NCI-H2029 (cell line): ENCODE measurements at places on chromosomes 1 and 21.

DNA sequence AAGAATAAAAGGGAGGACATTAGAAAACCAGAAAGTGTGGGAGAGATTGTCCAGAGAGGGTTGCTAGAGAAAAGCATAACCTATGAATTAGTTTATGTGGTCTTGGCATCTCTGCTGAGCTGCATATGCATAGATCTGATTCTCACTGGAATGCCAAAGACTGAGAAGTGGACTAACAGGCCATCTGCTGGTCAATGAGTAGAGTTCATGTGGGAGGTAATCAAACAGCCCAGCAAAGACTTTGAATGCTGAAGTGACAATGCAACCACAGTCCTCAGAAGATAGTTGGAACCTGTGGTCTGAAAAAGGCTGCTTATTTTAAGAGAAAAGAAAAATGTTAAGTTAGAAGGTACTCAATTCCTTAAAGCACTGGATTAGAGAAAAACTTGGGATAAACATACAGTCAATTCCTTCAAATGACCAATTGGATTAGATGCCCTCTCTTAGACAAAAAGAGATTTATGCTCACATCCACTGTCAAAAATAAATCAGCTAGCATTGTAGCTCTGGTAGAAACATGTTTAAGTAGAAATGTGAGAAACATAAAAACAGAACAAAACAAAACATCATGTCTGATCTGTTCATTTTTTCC, 382.8 kb downstream of the AMY1C start:
- DNase-seq: peak; percentile 21

GRCh38 chr1:218982482-218982881, 191.2 kb upstream of the LYPLAL1 start:
- DNase-seq: no peak

DNA sequence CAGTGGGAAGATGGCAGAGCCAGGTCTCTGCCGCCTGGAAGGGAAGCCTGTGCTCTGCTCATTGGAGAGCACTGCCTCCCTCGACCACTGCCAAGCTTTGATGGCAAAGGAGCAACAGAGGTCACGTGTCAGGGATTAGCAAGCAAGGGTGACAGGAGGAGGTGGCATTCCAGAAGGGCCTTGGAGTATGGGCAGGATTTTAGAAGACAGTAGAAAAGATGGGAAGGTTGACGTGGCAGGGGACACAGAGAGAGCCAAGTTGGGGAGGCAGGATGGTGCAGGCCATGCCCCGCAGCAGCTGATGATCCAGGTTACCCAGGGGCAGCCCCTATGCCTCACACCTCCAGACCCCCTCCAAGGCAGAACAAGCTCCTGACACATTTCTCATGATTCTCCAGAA, 21.9 kb upstream of the LBR start:
- DNase-seq: no peak

GRCh38 chr1:115077286-115077983, 11.9 kb downstream of the TSPAN2 start:
- no peak for DNase-seq

GRCh38 chr1:101044259-101044658, 18.7 kb upstream of the DPH5 start:
- no peak for DNase-seq

GRCh38 chr1:16012590-16013219, 5.1 kb downstream of the HSPB7 start:
- DNase-seq: peak; percentile 72

DNA sequence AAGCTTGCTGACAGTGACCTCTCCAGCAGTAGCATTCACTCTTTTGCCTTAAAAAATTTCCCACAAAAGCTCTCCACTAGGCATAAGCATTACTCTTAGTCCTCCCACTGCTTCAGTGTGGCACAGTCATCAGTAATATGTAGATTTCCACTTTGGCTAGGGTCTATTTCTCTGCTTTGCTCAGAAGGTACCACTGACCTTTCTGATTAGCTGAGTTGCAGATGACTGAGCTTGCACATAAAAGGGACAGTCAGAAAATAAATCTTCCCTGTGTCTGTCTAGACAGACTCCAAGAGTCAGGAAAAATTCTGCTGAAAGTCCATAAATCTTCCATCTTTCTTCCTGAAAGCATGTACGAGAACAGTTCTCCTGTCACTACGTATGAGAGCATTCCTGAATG, 56.6 kb upstream of the APP start:
- no peak for DNase-seq

DNA sequence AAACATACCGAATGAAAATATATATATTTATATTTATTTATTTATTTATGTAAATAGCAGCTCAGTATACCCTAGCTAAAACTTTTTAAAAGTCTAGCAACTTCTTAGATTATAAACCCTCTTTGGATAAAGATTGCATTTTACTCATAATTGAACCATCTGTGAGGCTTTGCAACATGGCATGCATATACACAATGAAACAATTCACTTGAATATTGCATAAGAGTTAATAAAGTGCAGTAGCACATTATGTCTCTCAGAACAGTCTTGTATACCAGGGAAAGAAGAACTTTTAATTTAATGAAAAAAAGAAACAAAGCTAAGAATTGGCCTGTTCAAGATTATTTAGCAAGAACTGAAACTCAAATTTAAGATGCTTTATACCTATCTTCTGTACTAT, 1363.9 kb upstream of the ADGRL2 start:
- no peak for DNase-seq

GRCh38 chr1:202068596-202068995, 54.1 kb upstream of the GPR37L1 start:
- no peak for DNase-seq

GRCh38 chr1:71295350-71295749, 214.5 kb upstream of the ZRANB2 start:
- no peak for DNase-seq

DNA sequence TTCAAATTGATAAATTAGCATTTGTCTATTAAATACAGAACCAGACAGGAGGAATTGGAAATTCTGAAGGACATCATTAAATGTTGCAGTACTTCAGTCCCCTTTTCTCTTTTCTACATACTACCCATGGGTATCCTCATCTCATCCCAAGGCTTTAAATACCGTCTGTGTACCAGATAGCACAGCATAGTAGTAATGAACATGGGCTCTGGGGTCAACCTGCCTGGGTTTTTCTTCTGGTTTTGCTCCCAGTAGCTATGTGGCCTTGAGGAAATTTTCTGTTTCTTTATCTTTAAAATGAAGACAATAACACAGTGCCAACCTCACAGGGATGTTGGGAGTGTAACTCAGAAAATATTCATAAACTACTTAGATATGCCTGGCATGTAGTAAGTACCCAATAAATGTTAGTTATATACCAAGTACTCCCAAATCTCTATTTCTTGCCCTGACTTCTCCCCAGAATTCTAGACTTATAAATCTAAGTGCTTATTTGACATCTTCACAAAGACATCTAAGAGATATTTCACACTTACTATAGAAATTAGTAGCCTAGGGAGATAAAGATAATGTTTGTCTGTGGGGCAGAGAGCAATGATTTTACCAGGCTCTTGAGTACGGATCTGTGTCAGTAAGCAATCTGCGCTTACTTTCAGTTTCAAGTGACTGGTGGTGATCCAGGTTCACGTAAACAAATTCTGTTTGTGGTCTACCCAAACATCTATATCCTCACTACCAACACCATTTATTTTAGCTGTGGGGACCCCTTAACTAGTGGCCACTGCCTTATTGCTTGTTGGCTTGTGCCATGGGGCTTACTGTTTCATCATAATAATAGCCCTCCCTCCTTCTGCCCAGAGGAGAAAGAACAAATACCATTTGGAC, 37.3 kb downstream of the VANGL2 start:
- DNase-seq: no peak

- DNase-seq: no peak
Measured at GRCh38 chr1:71559880-71560279, 479.0 kb upstream of the ZRANB2 start.

GRCh38 chr1:229448354-229448753, 14.5 kb upstream of the ACTA1 start:
- no peak for DNase-seq

- no peak for DNase-seq
Measured at GRCh38 chr1:154607106-154607608, 829 bp downstream of the ADAR start.

- DNase-seq: no peak
Measured at GRCh38 chr1:9413071-9413876, 120.6 kb downstream of the SPSB1 start.

DNA sequence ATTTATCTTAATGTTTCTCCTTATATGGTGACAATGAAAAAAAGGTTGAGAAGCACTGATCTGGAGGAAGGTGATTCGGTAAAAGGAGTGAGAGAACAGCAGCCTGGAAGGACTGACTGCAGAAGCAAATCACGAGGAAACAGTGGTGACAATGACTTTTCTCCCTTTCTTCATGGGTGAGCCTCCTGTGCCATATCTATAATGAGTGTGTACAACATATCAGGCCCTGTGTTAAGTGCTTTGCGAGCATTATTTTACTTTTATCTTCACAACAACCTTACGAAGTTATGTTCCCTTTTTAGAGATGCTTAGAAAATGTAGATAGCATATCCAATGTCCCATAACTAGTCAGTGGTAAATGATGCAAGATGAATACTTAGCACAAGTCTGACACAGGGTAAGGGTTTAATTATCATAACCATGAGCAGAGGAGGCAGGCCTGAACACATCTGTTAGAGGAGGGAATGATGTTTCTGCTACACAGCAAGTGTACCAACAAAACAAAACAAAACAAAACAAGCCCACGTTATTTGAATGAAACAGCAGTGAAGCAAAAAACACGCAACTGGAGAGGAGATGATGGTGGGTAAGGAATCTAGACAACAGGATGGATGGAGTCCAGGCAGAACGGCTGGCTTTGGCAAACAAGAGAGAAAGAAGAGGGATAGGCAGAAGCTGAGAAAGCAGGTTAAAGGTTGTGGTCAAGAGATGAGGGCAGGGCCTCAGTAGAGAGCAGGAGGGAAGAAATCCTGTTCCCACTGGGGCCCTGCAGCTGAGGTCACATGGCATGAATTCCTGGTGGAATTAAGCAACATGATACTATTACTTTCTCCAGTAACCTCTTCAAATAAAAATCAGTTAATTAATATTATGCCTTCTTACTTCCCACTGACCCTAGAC, 29.6 kb downstream of the GNG12 start:
- DNase-seq: no peak

GRCh38 chr1:200296091-200296661, 113.7 kb downstream of the ZNF281 start:
- DNase-seq: peak; percentile 53

- DNase-seq: peak; percentile 30
Measured at GRCh38 chr1:24390924-24391782, 22.4 kb downstream of the STPG1 start.

DNA sequence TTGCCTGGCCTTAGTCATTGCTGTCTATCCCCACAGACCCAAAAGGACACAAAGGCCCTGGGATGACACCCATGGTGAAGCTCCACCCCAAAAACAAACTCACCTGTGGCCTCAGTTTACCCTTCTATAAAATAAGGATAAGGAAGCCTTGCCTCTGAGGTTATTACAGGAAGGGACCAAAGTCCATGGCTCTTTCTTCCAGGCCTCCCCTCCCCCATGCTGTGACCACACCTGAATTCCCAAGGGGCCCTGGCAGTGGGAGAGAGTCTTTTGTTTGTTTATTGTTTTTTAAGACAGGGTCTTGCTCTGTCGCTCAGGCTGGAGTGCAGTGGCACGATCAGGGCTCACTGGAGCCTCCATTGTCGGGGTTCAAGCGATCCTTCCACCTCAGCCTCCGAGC, 10.5 kb upstream of the TNFRSF25 start:
- no peak for DNase-seq

GRCh38 chr21:34887725-34888568, 161.2 kb downstream of the RUNX1 start:
- peak; percentile 73 for DNase-seq

GRCh38 chr1:11101347-11101746, 1.7 kb upstream of the EXOSC10 start:
- no peak for DNase-seq

- DNase-seq: no peak
Measured at GRCh38 chr1:55882931-55883330, 667.8 kb upstream of the USP24 start.

DNA sequence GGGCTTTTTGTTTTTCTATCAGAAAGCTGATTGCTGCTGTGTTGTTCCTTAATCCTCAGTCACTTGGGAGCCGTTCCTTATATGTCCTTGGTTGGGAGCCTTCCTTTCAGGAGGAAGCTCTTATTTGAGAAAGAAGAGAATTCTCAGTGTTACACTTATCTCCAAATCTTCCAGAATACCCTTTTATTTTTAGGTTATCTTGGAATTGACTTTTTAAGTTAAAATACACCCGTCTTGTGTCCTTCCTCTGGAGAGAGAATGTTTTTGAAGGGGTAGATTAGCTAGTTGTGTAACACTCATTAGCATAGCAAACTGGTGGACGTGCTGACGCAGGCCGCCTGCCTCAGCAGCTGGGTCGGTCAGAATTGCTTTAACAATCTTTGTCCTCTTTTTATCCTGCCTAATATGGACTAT, 42.1 kb downstream of the LRRC8B start:
- no peak for DNase-seq

DNA sequence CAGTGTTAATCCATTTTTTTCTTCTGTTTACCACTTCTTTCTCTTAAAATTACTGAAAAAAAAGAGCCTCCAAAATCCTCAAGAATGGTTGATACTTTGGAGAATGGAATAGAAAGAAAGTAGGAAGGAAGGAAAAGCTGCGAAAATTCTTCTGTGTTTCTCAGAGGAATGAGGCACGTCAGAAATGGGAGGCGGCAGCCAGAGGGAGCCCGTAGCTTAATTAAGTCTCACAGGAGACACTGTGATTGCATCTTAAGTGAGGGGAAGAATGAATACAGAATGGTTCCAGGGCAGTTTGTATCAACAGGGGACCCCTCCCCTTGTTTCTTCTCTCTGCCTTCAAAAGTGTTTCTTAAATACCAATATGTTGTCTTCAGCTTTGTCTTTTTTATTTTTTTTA, 1099.5 kb downstream of the PLA2G4A start:
- DNase-seq: no peak
